Activated naive CD4-positive, alpha-beta T cell treated with anti-CD3 and anti-CD28 coated beads, Interleukin-2, amount 50 U/mL, for 16 hours (primary cell): ENCODE measurements at places on chromosomes 11 and 22.
A peak's percentile ranks its signal among the peaks of the same experiment; 100 is the strongest.

DNA sequence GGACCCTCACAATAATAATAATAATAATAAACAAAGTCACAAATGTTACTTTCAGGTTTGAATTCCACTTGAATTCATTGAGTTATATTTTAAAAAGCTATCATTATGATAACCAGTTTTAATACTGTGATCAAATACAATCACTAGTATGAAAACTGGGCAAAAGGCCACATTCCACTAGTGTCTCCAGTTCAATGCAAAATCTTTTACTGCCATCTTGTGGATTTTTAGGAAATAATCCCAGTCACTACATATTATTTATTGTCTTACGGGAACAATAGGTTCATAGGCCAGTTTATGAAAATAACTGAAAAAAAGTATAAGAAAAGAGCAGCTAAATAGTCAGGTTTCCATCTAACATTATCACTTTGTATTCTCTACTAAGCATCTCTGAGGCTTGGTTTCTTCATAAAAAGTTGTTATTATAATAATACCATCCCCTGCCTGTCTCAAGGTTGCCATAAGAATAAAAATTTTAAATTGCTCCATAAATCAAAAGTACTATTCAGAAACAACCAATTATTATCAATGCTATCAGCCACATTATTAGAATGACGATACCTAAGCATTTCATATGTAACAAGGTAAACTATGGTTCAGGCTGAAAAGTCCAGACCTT is 533.9 kb upstream of the CCDC90B start:
- DNase-seq: no peak

- DNase-seq: no peak
Observed at GRCh38 chr11:106395716-106396349, 318.4 kb downstream of the AASDHPPT start.

DNA sequence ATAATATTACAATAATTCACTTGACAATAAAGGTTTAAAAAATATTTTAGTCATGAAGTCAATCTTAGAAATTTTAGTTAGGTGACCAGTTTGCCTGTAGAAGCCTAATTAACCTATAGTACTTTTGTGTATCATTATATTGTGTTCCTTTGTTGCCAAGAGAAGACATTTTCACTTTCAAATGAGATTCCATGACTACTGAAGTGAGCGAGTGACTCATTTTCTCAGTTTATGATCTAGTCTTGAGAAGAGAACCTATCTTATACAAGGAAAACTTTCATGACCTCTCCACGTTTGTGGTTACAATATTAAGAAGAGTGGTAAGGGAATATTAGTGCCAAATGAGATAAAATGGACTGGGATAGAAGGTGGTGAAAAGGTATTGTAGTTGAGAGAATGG is 423.9 kb upstream of the CHORDC1 start:
- DNase-seq: no peak

- DNase-seq: no peak
Observed at GRCh38 chr11:1670905-1671371, 26.1 kb upstream of the KRTAP5-6 start.

GRCh38 chr22:32127904-32128303 is 31.2 kb downstream of the C22orf42 start:
- no peak for DNase-seq

GRCh38 chr22:47230251-47230650 is 467.8 kb downstream of the TBC1D22A start:
- DNase-seq: no peak

GRCh38 chr11:78961247-78961646 is 386.6 kb upstream of the NARS2 start:
- no peak for DNase-seq

GRCh38 chr11:111851636-111852035 is 19.7 kb downstream of the ALG9 start:
- no peak for DNase-seq

- DNase-seq: no peak
Observed at GRCh38 chr11:19243143-19243542, 2.4 kb upstream of the E2F8 start.

GRCh38 chr22:42313804-42314581 is 43.5 kb upstream of the TCF20 start:
- DNase-seq: peak; percentile 32

DNA sequence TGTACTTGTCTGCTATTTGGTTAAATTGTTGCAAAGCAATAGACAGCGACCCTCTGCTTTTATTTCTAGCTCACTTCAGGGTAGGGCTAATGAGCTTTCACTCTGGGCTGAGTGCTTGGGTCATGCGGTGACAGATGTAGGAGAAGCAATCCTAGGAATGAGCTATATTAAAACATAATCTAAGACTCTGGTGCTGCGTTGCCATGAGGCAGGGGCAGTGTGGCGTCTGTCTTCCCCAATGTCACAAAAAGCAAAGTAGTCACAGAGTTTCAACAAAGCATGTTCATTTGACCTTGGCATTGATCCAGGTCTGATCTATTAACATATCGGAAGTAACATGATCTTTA is 55.5 kb upstream of the GRAMD1B start:
- DNase-seq: no peak

DNA sequence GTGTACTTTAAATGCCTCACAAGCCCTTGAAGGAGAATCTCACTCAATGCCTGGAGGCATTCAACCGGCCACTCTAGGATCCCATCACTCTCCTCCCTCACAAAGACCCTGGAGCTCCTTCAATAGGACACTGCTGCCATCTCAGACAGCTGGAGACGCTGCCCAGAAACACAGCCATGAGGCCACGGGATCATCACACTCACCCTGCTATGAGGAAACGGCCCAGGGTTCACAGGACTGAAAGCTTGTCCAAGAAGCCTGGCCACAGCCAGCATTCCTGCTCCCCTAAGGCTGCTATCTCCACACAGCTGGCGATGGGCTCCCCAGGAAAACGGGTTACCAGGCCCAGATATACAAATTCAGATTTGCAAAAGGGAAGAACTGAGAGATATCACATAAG is 13.2 kb downstream of the CARS1 start:
- no peak for DNase-seq

DNA sequence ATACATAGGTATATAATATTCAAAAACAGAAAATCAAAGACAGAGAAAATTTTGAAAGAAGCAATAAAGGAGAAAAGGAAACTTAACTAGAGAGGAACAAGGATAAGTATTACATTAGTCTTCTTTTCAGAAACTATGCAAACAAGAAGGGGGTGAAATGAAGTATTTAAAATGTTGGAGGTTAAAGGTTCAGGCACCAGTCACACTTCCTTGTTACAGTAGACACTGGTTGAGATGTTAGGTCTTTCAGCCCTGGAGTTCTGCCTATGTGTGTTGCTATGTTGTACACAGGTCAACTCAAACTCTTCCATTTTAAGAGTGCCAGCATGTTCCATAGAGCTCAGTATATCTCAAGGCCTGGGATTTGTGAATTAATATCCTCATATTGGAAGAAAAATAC is 6.0 kb upstream of the MS4A4A start:
- no peak for DNase-seq

GRCh38 chr11:87324817-87325489 is 287.2 kb downstream of the TMEM135 start:
- no peak for DNase-seq

DNA sequence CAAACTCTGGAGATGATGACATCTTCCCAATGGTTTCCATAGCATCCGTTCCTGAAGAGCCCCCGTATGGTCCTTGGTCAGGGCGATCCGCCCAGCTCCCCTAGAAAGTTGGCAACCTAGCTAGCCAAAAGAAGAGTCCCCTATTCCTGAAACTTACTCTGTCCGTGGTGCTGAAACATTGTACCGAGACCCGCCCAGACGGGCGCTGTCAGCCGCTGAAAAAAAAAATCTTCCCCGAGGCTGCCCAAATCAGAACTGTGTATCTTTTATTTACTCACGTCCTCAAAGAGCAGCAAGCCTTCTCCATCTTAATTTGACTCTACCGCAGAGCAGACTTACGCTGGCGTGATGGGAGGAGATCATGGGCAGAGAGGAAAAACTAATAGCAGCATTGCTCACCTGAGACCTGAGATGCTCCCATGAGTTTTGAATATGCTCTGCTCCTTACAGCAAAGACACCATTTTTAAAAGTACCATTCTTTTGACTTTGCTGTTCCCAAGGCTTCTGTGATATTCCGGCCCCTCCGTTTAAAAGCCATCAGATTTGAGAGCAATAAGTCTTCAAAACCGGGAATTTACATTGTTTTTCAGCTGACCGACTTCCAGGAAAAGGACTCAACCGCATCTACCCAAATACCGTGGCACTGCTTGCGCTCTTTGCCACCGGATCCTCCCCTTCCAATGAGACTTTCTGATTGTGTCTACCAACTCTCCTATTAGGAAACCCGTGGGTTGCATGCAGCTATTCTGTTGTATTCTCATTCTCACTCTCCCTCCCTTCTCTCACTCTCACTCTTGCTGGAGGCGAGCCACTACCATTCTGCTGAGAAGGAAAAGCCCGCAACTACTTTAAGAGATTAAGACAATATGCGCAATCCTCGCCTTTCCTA is at the start of gene SLC17A6:
Gene SLC17A6 (plus strand): TSS at position 786 of the 890 bp plus-strand sequence. CDS start 153 bp downstream, outside the sequence.
- no peak for DNase-seq

- no peak for DNase-seq
Observed at GRCh38 chr22:49629586-49630447, 197.9 kb downstream of the BRD1 start.

- no peak for DNase-seq
Observed at GRCh38 chr11:108289699-108290098, 66.8 kb downstream of the ATM start.

DNA sequence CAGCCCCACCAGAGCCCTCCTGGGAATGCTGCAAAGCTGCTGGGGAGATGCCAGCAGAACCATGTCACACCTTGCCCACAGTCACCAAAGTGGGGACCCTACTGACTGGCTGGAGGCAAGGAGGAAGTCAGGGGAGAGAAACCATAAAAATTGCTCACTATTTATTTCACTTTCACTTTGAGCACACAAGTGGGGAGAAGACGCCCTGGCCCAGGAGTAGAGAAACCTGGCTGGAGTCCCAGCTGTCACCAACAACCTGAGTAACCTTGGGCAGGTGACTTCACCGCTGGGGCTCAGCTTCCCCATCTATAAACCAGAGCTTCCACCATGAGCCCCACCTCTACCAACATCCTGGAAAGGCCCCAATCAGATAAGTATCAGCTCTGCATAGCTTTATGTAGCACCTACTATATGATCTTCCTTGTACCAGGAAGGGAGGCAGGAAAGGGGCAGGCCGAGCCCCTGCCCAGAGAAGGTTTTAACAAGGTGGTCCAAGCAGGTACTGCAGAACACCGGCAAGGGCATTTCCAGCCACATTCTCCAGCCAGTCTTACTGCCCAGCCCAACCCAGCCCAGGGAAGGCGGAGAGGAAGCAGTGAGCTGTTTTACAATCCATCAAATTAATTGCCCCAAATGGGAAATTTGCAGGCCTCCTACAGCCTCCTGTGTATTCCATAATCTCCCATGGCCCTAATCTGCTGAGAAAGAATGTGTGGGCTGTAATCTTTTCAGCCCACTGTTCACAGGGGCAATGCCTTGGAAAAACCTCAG is 27.6 kb downstream of the PLEKHA7 start:
- peak; percentile 43 for DNase-seq

DNA sequence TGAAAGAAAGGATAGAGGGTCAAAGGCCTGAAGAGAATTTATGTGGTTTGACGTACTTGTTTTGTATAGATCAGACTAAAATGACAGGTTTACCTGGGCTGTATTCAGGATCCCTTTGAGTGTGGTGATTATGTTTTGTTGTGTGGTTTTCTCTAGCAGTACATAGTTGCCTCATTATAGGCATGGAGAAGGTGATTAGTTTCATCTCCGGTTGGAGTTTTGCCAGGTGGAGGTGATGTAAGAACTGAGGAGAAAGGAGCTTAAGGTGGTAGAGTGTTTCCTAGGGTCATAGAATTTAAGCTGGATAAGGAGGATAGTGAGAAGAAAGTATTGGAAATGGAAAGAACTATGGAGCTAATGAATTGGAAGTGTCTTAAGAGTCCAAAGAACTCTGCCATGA is 229.0 kb downstream of the TMEM135 start:
- no peak for DNase-seq

GRCh38 chr22:23789638-23790037 is 2.9 kb downstream of the SMARCB1 start:
- no peak for DNase-seq
